ENCODE measurements at places on chromosomes 1 and 21.

DNA sequence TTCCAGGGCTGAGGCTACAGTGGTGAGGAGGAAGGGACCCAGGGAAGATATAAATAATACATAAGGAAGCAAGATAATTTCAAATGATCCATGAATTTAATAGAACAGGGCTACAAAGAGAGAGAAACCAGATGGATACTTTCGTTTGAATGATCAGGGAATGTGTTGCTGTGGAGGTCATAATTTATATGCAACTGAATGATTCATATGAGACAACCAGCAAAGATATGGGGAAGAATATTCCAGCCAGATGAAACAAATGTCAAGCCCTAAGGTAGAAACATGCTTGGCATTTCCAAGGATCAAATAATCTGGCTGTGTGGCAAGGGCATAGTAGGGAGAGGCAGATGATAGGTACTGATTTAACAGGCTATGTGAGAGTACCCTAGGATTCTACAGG lies 84.8 kb upstream of the ZC3H11B start:
- no peak for DNase-seq

GRCh38 chr1:29599826-29600225 lies 363.5 kb downstream of the PTPRU start:
- DNase-seq = no peak

GRCh38 chr1:29641921-29642320 lies 405.6 kb downstream of the PTPRU start:
- DNase-seq = no peak

DNA sequence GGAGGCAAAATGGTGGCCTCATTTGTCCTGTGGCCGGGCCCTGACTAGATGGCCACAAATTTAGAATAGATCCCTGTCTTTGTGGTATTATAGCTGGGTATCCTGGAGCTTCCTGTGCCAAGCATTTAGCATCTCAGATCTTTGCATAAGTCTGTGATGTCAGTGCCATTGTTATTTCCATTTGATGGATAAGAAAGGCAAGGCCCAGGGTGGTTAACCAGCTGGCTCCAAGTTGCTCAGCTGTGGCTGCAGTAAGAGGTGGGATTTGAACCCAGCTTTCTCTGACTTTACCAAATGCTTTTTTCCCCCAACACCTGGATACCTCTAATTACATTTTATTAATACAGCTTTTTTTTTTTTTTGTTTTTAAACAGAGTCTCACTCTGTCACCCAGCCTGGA lies 11.7 kb upstream of the TNFRSF8 start:
- no peak for DNase-seq

- no peak for DNase-seq
These were observed 80.1 kb downstream of the SH3BGR start for GRCh38 chr21:39531840-39532239.

GRCh38 chr1:24609949-24610517 lies 33.1 kb upstream of the SRRM1 start:
- no peak for DNase-seq

DNA sequence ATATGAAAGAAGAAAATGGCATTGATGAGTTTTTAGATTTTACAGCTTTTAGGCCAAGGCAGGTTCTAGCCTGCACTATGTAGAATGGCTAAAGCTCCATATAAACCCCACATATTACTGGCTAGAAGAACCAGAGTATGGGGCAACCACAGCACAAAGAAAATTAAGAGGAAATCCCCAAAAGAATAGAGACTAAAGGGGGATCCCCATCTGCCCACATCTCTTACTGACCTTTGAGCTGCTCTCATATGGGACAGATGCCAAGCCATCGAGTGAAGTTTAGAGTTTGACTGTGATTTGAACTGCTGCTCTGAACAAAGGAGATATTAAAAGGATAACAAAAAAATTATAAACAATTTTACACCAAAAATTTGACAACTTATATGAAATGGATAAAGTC lies 102.2 kb upstream of the HAO2 start:
- no peak for DNase-seq

- no peak for DNase-seq
These were observed 24.2 kb downstream of the CLEC20A start for GRCh38 chr1:178472531-178472930.

DNA sequence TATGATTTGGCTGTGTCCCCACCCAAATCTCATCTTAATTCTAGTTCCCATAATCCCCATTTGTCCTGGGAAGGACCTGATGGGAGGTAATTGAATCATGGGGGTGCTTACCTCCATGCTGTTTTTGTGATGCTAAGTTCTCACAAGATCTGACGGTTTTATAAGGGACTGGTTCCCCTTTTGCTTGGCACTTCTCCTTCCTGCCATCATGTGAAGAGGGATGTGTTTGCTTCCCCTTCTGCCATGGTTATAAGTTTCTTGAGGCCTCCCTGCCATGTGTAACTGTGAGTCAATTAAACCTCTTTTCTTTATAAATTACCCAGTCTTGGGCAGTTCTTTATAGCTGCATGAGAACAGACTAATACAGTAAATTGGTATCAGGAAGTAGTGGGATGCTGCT lies 114.1 kb downstream of the ZNF648 start:
- DNase-seq = no peak
